ENCODE measurements at places on chromosomes 5 and 9. TPM values are rescaled to one million over a fixed set of nuclear protein-coding genes. Genes with fewer than 3 reads are reported as not detected.

The BTNL8 gene
- total RNA-seq, result not detected

The ARRDC3 gene
- 8.4 TPM for total RNA-seq

The AFAP1L1 gene
- 8.2 TPM for total RNA-seq

The PDE6A gene
- total RNA-seq, result 0.25 TPM

The PTGDS gene
- 0.56 TPM for total RNA-seq

The ARHGEF28 gene
- total RNA-seq, result 13.3 TPM

The CTSL gene
- 743 TPM for total RNA-seq

The KLF4 gene
- 20.0 TPM for total RNA-seq

The IL6ST gene
- 33.7 TPM for total RNA-seq

The ITK gene
- 0.17 TPM for total RNA-seq

The LCN1 gene
- total RNA-seq, result not detected

The MELK gene
- total RNA-seq, result 75.9 TPM

The ARID3C gene
- not detected for total RNA-seq

The SPATA31C1 gene
- total RNA-seq, result not detected

The TNC gene
- 1.0 TPM for total RNA-seq

The STPG3 gene
- not detected for total RNA-seq

The PCDHB8 gene
- total RNA-seq, result 0.39 TPM

The NR4A3 gene
- total RNA-seq, result 1.5 TPM

Data from A549 treated with ZK216348 at 1 μM for 4 hours (cell line).